ENCODE measurements at places on chromosomes 16 and 17. TPM values are rescaled to one million over a fixed set of nuclear protein-coding genes. Genes with fewer than 3 reads are reported as not detected.
A peak's percentile ranks its signal among the peaks of the same experiment; 100 is the strongest.

GRCh38 chr17:35453171-35453570 lies 4.6 kb upstream of the SLFN13 start:
- H3K4me1 ChIP-seq: no peaks in the 10 kb centered on the region
- H3K27me3 ChIP-seq: peaks cover 3% of the 10 kb centered on the region
- no peak overlapping the region for H3K27ac ChIP-seq
- DNase-seq: no peak
- no peak overlapping the region for H3K4me3 ChIP-seq
- no peaks in the 10 kb centered on the region for H3K36me3 ChIP-seq

DNA sequence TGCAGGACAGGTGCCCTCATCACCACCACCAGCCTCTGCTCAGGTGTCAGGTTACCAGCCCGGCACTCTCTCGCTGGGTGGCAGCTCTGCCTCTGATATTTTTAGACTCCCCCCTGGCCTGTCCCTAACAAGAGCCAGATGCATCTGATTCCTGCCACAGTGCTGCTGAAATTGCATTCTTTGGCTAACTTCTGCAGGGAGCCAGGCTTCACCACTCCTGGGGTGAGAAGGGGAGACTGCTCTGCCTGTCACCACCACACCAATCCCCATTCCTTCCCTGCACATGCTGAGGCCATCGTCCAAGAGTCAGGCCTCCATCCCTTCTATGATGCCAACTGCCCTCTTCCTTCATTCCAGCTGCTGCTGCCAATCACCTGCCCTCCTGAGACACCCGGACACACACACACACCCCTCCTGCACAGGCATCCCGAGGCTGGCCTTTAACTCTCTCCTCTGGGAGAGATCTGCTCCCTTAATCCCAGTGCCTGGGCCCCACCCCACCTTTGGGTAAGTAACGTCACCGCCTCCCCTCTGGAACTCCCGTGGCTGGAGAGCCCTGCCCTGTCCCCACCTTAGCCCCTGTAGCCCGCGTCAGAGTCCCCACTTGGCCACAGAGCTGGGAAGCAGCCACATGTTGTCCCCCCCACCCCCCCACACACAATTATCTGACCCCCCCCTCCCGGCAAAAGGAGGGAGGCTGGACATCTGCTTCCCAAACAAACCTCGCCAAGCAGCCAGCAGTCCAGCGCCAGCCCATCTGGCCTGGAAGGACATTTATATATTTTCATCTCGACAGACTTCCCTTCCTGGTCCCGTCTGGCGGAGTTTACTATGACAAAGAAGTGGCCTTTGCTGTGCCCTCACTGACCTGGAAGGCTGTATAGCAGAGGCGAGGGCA lies 2.8 kb downstream of the EMP2 start:
- no peak for DNase-seq
- H3K36me3 ChIP-seq: no peaks in the 10 kb centered on the region
- peak overlapping the region; percentile 97 for H3K4me3 ChIP-seq

- H3K27me3 ChIP-seq: no peaks in the 10 kb centered on the region
- no peak overlapping the region for H3K4me3 ChIP-seq
- no peaks in the 10 kb centered on the region for H3K4me1 ChIP-seq
Measured at GRCh38 chr17:78679495-78680395, 102.3 kb downstream of the CYTH1 start.

- no peaks in the 10 kb centered on the region for H3K27me3 ChIP-seq
- H3K4me1 ChIP-seq: no peaks in the 10 kb centered on the region
- DNase-seq: no peak
- no peak overlapping the region for H3K27ac ChIP-seq
- no peaks in the 10 kb centered on the region for H3K36me3 ChIP-seq
- no peak overlapping the region for H3K4me3 ChIP-seq
Measured at GRCh38 chr16:25143928-25144327, 32.4 kb downstream of the LCMT1 start.

DNA sequence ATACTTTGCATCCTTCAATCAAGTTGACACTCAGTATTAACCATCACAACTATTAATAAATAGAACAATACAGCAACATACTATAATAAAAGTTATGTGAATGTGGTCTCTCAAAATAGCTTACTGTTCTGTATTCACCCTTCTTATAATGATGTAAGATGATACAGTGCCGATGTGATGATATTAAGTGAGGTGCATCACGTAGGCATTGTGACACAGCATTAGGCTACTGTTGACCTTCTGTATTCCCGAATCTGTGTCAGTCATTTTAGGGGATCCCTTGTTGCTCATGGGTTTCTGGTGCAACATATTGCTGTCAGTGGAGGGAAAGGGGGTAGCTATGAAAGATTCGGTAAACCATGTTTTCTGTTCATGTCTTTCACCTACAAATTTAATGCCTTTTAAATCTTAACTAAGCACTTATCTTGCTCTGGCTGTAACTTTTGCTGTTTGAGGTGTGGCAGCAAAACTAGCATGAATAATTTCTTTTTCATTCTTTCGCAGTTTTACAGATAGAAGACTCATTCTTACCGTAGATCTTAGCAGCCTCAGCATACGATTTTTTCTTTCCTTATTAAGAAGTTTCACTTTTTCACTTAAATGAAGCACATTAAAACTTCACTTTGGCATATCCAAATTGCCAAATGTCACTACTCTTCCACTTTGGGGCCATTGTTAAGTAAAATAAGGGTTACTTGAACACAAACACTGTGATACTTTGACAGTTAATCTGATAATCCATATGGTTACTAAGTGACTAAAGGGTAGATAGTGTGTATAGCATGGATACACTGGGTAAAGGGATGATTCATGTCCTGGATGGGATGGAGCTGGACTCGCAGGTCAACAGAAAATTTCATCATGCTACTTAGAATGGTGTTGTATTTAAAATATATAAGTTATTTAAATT lies 29.6 kb downstream of the NFAT5 start:
- no peaks in the 10 kb centered on the region for H3K27me3 ChIP-seq
- H3K27ac ChIP-seq: no peak overlapping the region
- H3K4me1 ChIP-seq: no peaks in the 10 kb centered on the region
- no peak overlapping the region for H3K4me3 ChIP-seq

GRCh38 chr16:67516296-67517154 lies 12.1 kb upstream of the RIPOR1 start:
- no peak overlapping the region for H3K4me3 ChIP-seq
- no peaks in the 10 kb centered on the region for H3K27me3 ChIP-seq
- DNase-seq: no peak
- no peaks in the 10 kb centered on the region for H3K36me3 ChIP-seq
- no peaks in the 10 kb centered on the region for H3K4me1 ChIP-seq

Gene HOXB7
- total RNA-seq: 1.0 TPM

Gene VMO1
- not detected for total RNA-seq

Gene NLGN2
- total RNA-seq: 14.2 TPM

Gene CFAP119
- total RNA-seq: not detected

Gene ZG16
- total RNA-seq: not detected

Gene WSCD1
- total RNA-seq: 3.8 TPM

Gene RECQL5
- total RNA-seq: 22.7 TPM
